Right atrium auricular region (tissue), 2 donors: ENCODE measurements at places on chromosomes 3 and 15. TPM values are rescaled to one million over a fixed set of nuclear protein-coding genes. Genes with fewer than 3 reads are reported as not detected.

DNA sequence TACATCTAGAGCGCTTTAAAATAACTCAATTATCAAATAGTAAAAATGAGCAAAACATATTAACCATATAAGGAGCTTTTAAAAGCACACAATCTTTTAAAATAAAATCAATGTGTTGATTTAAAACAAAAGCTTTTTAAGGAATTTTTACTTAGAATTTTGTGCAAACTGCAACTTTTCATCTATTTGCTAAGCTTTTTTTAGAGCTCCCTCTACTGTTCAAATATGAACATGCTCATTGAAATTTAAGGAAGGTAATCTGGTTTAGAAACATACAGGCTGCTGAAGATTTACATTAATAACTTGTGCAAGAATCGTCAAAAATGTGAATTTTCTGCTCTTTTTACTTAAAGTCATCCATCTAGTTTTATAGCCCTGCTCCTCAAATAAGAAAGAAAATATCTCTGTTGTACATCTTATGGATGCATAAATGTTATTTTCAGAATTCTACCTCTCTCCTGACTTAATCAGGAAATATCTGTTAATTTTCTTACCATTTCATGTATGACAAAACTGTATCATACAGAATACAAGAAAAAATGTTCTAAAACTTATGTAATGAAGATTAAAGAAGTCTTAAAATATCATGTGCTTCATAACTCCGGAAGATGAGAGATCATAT, 469.4 kb upstream of the ROBO2 start:
- no peak for DNase-seq

- DNase-seq: no peak
These were observed 119.4 kb upstream of the GADL1 start for GRCh38 chr3:31013843-31014242.

- no peak for DNase-seq
These were observed 246.0 kb upstream of the NAALADL2 start for GRCh38 chr3:174613173-174613572.

The CKMT1A gene
- total RNA-seq: 1.9 TPM

GRCh38 chr3:5294356-5294755, 106.8 kb downstream of the EDEM1 start:
- DNase-seq: no peak
